GM23248 (cell line): ENCODE measurements at places on chromosomes 13 and 19.

GRCh38 chr13:38804061-38804460, 117.2 kb downstream of the FREM2 start:
- DNase-seq: no peak

DNA sequence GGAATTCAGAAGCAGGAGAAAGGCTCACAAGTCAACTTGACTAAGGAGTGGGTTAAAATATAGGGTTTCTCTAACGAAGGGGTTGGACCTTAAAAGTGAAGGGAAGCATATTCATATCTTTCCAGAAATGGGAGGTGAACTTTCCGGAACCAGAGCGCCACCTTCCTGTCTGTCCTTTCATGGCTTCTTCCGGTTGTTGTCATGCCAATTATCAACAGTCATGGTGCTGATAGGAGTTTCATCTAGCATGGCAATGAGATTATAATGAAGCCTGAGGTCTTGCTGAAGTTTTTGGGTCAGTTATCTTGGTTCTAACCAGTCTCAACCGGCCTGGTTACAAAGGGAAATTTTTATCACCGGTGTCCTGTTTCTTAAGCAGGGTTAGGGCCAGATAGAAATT, 162.9 kb upstream of the NBEA start:
- DNase-seq: no peak

GRCh38 chr19:35204799-35205732, 23.5 kb downstream of the FAM187B start:
- DNase-seq: no peak

- peak; percentile 70 for DNase-seq
Measured at GRCh38 chr13:48304143-48304876, 759 bp downstream of the RB1 start.

DNA sequence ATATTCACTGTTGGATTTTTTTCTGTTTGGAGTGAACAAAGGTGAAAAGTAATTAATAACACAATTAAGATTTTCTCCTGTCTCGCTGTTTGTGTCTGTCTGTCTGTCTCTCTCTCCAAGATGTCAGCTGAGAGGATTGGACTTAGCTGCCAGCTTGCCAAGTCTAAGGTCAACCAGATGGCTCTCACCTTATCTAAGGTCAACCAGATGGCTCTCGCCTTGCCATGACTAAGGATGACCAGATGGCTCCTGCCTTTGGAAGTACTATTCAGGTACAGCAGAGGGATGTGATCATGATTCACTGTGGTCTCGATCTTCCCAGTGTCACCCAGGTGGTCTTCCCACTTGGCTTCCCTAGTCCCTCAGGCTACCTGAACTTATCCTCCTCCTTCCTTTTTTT, 1436.4 kb downstream of the UQCRFS1 start:
- no peak for DNase-seq

- no peak for DNase-seq
Measured at GRCh38 chr13:45812695-45813372, 38.7 kb downstream of the SIAH3 start.

- DNase-seq: no peak
Measured at GRCh38 chr13:36543671-36544070, 111.4 kb downstream of the CCNA1 start.

DNA sequence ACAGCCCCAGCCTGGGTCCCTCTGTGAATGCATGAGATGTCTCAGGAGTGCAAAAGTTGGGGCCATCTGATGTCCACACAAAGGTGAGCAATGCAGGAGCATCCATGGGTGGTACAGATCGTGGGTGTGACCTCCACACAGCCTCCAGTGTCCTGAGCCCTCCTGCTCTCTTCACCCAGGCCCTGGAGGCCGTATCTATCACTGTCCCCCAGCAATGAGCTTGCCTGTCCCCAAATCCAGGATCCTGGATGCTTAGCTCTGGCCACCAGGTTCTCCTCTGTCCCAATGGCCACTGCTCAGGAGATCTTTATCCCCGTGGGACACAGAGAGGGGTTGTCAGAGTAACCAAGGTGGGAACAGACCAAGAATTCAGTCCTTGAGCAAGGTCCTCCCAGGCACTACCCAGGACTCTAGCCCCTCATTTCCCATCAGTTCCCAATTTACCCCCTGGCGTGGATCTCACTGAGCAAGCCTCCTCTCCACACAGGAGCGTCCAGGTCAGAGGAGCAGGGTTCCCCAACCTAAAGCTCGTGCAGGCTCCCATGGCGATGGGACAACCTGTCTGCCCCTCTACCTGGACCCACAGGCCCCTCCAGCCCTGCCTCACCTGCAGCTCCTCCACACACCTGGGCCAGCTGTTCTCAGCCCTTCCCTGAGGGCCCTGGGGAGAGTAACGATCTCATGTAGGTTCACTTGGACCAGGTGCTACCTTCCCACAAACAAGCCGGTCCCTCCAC, 11.3 kb downstream of the CEACAM21 start:
- DNase-seq: no peak

GRCh38 chr13:24709186-24709913, 29.1 kb downstream of the ATP12A start:
- DNase-seq: no peak

DNA sequence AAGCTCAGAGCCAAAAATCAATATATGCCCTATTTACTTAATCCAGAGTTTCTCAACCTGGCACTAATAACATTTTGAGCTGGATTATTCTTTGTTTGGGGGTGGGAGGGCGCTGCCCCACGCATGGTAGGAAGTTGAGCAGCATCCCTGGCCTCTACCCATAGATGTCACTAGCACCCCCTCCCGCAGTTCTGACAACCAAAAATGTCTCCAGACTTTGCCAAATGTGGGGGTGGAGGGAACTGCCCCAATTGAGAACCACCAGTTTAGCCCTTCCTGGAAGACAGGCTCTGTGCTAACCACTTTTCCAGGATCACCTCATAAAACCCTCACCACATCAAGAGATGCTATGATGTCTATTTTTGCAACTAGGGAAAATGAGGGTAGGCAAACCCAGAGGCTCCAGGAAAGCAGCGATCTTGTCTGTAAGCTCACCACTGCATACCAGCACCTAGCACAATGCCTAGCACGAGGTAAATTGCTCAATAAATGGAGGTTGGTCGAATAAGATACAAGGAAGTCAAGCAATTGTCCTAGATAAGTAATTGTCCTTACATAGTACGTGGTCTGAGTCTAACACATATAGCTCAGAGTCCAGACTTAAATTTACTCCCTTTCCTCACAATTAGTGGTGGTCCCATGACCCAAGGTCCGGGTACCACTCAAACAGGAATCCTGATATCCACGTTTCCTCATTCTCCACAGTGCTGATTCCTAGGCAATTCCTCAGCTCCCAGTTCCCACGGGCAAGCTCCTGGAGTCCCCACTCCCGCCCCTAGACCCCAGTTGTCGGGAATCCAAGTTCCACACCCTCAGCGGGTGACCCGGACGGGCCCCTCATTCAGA, 892 bp downstream of the TRIR start:
- peak; percentile 85 for DNase-seq

- no peak for DNase-seq
Measured at GRCh38 chr13:88434953-88435352, 763.8 kb downstream of the SLITRK5 start.

DNA sequence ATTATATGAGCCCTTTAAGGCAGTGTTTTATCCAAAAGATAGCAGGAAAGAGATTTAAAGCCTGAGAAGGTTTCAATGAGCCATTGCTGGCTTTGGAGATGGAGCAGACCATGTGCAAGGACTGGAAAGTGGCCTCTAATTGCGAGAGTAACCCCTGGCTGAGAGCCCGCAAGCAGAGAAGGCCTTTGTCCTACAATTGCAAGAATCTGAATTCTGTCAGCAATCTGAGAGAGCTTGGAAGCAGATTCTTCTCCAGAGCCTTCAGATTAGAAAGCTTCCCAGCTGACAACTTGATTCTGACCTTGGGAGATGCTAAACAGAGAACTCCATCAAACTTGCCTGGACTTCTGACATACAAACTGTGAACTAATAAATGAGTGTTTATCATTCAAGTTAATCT, 528.7 kb upstream of the KLF12 start:
- DNase-seq: no peak

GRCh38 chr19:594265-594870, 4.7 kb downstream of the HCN2 start:
- DNase-seq: no peak

DNA sequence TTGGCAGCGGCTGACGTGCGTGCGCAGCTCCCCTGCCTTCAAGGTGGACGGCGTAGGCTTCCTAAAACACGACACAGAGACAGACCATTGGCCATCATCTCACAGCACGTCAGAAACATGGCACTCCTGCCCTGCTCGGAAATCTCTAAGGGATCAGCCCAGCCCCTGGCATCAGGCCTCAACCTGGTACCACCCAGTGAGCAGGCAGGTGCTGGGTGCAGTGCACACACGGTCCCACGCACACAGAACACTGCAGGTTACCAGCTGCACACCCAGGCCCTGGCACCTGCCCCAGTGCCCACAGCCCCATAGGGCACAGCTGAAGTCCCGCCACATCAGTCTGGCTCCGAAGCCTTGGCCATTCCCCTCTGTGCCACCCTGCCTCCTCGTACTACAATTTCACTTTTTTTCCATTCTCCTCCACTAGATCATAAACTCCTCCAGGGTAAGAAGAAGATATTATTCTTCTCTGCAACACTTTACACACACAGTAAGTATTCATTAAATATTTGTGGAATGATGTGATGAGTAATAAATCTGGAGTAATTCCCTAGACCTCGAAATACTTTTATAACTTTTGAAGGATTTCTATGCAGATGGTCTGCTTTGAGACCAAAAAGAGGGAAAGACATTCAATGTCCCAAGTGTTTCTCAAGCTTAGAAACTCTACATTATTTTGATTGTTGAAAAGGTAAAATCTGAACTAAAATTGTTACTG, 156.4 kb downstream of the COL4A1 start:
- peak; percentile 53 for DNase-seq

- DNase-seq: peak; percentile 87
Measured at GRCh38 chr13:40190641-40191100, 475.8 kb downstream of the FOXO1 start.

DNA sequence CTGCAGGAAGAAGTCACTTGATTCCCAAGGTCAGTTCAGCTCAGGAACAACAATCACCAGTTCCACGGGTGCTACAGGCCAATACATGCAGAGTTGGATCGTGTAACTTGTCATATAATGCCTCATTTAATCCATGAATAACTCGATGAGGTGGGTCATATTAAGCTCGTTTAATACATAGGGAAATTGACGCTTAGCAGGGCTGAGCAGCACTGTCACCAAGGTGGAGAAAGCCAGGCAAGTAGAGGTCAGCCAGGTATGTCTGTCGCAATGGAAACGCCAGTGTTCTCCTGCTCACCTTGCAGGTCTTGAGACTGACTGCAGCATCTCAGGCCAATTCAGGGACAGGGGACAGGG, 52.3 kb downstream of the CCDC70 start:
- no peak for DNase-seq

DNA sequence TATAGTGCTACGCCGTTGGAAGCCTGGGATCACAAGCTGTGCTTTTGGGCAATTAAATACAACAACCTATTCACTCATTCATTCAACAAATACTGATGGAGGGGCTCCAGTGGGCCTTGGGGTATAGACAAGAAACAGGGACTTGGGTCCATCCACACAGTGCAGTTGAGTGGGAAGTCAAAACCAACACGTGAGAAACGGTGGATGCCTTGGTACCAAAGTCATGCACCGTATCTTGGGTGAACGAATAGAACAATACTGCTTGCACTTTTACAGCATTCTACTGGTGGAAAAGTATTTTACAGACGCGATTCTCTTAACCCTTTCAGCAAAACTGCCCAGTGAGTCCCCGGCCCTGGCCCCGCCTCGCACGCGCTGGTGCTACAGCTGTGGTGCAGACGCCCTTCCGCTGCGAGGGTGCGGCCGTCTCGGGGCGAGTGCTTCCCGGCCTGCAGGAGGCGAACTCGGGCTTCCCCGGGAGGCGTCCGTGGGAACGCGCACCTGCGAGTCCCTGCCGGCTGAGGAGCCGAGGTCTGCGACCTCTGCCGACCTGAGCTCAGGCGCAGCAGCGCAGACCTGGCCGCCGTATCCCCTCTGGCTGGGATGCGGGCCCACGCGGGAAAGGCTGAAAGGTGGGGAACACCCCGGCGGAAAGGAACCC, 8.3 kb downstream of the TNFRSF19 start:
- DNase-seq: peak; percentile 88

DNA sequence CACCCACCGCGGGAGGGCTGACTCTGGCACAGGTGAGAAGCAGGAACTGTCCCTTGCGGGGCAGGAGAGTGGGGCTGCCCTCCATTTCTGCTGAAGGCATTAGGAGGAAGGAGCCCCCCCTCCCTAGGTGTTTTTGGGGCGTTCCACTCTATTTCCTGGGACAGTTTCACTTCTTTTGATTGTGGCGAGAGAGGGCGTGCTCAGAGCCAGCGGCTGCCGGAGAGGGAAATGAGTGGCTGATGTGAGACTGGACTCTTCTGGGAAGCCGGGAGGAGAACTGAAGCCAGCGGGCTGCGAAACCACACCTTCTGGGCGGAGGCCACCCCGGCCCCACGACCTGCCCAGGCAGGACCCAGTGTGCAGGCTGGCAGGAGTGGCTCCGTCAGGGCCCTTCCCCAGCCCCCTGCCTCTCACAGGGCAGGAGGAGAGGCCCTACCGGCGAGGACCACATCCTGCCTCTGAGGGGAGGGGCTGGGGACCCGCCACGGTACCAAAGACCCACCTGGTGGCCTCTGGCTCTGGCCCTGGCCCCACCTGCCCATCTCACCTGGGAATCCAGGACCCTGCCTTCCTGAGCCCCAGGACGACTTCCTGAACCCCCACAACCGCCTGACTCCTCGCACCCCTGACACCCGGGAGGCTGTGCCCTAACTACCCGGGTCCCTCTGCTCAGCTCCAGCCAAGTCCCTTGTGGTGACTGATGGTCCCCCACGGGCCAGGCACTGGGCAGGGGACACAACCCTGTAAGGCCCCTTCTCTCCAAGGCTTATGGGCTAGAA, 25.9 kb downstream of the MPND start:
- DNase-seq: peak; percentile 63

DNA sequence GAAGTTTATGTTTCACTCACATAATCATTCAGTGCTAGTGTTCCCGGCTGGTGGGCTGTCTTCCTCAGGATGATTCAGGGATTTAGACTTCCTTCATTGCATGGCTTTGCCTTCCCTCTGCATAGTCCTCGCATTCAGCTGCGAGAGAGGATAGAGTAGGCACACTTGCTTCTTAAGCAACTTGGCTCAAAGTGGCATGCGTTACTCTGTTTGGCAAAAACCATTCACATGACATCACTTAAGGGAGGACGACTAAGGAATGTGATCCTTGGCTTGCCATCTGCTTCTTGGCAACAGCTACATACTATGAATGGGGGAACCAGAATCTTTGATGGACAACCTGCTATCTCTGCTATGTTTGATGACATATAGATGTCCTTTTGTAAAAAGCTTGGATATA, 359.3 kb downstream of the TDRD3 start:
- DNase-seq: no peak

DNA sequence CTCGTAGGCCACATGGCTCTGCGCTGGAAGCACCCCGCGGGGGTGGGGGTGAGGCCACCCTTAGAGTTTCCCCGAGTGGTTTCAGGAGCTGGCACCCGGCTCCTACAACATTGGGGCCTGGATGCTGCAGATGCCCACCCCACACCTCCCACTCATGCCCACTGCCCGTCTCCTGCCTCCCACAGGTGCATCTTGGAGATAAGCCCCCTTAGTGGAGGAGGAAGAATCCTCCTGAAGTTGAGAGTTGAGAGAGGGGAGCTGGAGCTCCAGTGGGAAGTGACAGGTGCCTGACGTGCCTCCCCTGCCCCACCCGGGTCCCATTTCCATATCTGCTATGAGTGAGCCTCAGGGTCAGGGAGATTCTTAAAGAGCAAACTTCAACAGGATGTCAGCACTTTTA, 341.3 kb downstream of the TEX29 start:
- DNase-seq: no peak

- no peak for DNase-seq
Measured at GRCh38 chr19:17376935-17377600, at the start of gene PLVAP. Gene PLVAP, minus strand, starts transcription at chr19:17377342. Its CDS starts 54 bp downstream, at chr19:17377288.

GRCh38 chr13:84430446-84430845, 548.2 kb upstream of the SLITRK1 start:
- DNase-seq: peak; percentile 27
